ENCODE measurements at places on chromosomes 7 and 10. TPM values are rescaled to one million over a fixed set of nuclear protein-coding genes. Genes with fewer than 3 reads are reported as not detected.

The MDFIC gene
- total RNA-seq = 125 TPM

The DDC gene
- total RNA-seq = 1.0 TPM

The PNLIPRP1 gene
- total RNA-seq = 0.90 TPM

The TIMM23B gene
- 20.7 TPM for total RNA-seq

The LIPJ gene
- not detected for total RNA-seq

The SDK1 gene
- total RNA-seq = 7.5 TPM

The ELN gene
- total RNA-seq = 95.5 TPM

The LAMTOR4 gene
- total RNA-seq = 112 TPM

The GNGT1 gene
- total RNA-seq = not detected

The BAMBI gene
- total RNA-seq = 14.3 TPM

The NPFFR1 gene
- not detected for total RNA-seq

The NUP42 gene
- total RNA-seq = 20.8 TPM

The EIF5AL1 gene
- total RNA-seq = 0.22 TPM

The EPHA1 gene
- 0.22 TPM for total RNA-seq

The SYT15 gene
- total RNA-seq = 6.3 TPM

The TAS2R41 gene
- total RNA-seq = not detected

The PVRIG gene
- total RNA-seq = not detected

The CRTAC1 gene
- 1.3 TPM for total RNA-seq

The HYAL4 gene
- not detected for total RNA-seq

The WNT8B gene
- not detected for total RNA-seq

Measured in mesenteric fat pad (tissue), 1 donor.